Natural killer cell treated with Interleukin-12 subunit alpha and Interleukin-12 subunit beta and Interleukin-15 and Interleukin-18, amount 100 ng/mL, for 72 hours (primary cell): ENCODE measurements at places on chromosomes 3 and 15. TPM values are rescaled to one million over a fixed set of nuclear protein-coding genes. Genes with fewer than 3 reads are reported as not detected.

DNA sequence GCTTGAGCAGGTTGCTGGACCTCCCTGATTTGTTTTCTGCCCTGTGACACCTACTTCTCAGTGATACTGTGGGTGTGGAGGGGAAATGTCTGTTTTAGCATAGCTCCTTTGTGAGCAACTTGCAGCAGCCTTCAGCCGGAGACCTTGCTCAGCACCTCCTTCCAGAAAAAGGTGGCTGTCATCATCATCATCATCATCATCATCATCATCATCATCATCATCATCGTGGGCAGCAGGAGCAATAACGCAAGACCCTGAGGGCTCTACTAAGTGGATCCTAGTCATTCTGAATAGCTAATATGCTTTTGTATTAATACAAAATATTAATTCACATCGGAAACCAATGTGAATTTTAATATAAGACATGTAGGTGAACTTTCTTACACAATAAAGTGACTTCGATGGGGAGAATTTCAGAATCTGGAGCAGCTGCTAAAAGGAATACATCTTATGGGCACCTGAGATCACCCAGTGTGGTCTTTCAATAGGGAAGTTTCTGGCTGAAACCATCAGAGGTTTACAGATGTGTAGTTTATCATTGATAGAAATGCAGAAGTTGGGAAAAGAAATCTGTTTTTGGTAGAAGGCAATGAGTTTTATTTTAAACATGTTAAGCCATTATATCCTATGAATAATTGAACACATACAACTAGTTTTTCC lies 8.6 kb downstream of the GABRR3 start:
- H3K27me3 ChIP-seq, result peaks cover 4% of the 10 kb centered on the region
- no peaks in the 10 kb centered on the region for H3K4me1 ChIP-seq
- H3K4me3 ChIP-seq, result no peak overlapping the region

GRCh38 chr3:5264896-5265770 lies 77.6 kb downstream of the EDEM1 start:
- H3K36me3 ChIP-seq, result no peaks in the 10 kb centered on the region
- H3K4me1 ChIP-seq, result peaks cover 6% of the 10 kb centered on the region
- no peak for DNase-seq
- H3K4me3 ChIP-seq, result no peak overlapping the region

- no peak overlapping the region for H3K27ac ChIP-seq
- DNase-seq, result peak; percentile 16
- H3K4me3 ChIP-seq, result no peak overlapping the region
- H3K4me1 ChIP-seq, result peaks cover 16% of the 10 kb centered on the region
- peaks cover 17% of the 10 kb centered on the region for H3K27me3 ChIP-seq
- H3K36me3 ChIP-seq, result no peaks in the 10 kb centered on the region
These were observed 67.7 kb downstream of the CPN2 start for GRCh38 chr3:194283221-194284006.

PDE12 gene
- 29.5 TPM for total RNA-seq

LRRC2 gene
- not detected for total RNA-seq

MYL3 gene
- total RNA-seq, result not detected

ITIH1 gene
- total RNA-seq, result not detected
